AG10803 (cell line): ENCODE measurements at places on chromosomes 1 and 21.

GRCh38 chr1:32896451-32896850 lies 4.7 kb downstream of the TMEM54 start:
- DNase-seq: no peak

- peak; percentile 24 for DNase-seq
Observed at GRCh38 chr1:246153796-246154212, 353.3 kb downstream of the SMYD3 start.

GRCh38 chr1:101435831-101436511 lies 199.2 kb downstream of the S1PR1 start:
- no peak for DNase-seq

DNA sequence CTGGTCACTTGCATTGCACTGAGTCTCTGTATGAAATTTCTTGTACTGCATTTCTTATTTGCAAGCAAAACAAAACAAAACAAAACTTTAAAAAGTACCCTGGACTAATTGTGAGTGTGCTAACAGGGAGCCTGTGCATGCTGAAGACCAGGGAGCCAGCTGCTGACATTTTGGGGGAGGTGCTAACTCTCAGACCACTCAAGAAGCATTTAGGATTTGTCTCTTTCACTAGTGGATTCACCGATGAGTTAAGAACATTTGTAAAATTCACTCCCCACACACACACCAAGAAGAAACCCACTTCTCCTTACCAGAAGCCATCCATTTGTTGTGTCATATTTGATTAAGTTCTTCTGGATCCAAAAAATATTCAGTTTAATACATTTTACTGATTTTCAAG lies 95.7 kb upstream of the C1orf105 start:
- DNase-seq: no peak

DNA sequence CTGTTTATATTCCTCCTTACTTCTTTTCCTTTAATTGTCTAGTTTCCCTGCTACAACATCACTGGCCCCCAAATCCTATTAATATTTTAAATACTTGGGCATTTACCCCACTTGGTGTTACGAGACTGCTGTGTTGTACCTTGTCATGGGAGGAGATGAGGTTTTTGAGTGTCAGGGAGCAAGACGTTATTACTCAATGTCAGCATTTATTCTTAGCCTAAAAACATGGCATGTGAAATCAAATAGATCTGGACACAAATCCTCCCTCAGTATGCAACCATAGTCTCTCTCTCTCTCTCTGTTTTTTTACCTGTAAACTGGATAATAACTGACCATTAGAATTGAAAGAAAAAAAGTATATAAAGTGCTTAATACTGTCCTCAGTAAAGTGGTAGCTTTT lies 4.6 kb downstream of the LRRC8B start:
- DNase-seq: no peak

GRCh38 chr1:219083631-219084030 lies 90.0 kb upstream of the LYPLAL1 start:
- no peak for DNase-seq

- DNase-seq: no peak
Observed at GRCh38 chr1:100075773-100076172, 57.0 kb downstream of the SASS6 start.

- no peak for DNase-seq
Observed at GRCh38 chr21:46605767-46606426, 1.0 kb upstream of the S100B start.

DNA sequence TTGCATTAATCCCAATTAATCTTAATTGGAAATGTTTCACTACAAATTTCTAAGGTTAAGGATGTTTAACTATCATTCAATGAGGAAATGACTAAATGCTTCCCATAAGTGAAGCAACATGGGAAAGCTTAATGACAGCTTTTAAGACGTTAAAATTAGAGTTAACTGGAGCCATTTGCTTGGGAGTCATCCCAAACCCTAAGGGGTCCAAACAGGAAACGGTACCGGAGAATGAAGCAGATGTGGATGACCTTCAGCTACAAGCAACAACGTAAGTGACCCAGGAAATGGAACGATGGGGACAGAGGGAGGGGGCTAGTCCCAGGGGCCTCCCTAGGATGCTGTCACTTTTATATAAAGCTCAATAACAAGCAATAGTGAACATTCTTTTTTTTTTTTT lies 62.2 kb downstream of the CAPZB start:
- DNase-seq: peak; percentile 67

- peak; percentile 23 for DNase-seq
Observed at GRCh38 chr1:88684482-88685258, 597 bp downstream of the PKN2 start.

GRCh38 chr1:33685256-33685655 lies 178.6 kb upstream of the HMGB4 start:
- DNase-seq: no peak

- peak; percentile 50 for DNase-seq
Observed at GRCh38 chr1:5921129-5921528, 71.1 kb downstream of the NPHP4 start.

DNA sequence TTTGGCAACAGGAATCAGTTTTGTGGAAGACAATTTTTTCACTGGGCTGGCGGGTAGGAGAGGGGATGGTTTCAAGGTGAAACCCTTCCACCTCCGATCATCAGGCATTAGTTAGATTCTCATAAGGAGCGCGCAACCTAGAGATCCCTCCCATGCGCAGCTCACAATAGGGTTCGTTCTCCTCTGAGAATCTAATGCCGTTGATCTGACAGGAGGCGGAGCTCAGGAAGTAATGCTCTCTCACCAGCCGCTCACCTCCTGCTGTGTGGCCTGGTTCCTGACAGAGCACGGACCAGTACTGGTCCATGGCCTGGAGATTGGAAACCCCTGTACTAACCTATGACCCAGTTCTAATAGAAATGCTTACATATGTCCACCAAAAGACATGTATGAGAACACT lies 96.6 kb upstream of the KIAA1614 start:
- no peak for DNase-seq

- no peak for DNase-seq
Observed at GRCh38 chr1:16218014-16218673, 5.7 kb upstream of the ARHGEF19 start.

DNA sequence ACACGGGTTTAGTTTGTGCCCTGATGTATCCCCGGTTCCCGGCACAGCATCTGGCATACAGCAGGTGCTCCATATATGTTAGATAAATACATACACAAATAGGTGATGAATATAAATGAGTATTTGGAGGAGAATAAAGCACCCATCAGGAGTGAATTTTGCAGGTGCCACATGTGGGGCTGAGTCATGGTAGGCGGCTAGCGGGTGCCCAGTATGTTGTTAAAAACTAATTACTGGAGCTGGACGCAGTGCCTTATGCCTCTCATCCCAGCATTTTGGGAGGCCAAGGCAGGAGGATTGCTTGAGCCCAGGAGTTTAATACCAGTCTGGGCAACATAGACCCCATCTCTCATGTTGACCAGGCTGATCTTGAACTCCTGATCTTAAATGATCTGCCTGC lies 16.7 kb upstream of the WASF2 start:
- no peak for DNase-seq

DNA sequence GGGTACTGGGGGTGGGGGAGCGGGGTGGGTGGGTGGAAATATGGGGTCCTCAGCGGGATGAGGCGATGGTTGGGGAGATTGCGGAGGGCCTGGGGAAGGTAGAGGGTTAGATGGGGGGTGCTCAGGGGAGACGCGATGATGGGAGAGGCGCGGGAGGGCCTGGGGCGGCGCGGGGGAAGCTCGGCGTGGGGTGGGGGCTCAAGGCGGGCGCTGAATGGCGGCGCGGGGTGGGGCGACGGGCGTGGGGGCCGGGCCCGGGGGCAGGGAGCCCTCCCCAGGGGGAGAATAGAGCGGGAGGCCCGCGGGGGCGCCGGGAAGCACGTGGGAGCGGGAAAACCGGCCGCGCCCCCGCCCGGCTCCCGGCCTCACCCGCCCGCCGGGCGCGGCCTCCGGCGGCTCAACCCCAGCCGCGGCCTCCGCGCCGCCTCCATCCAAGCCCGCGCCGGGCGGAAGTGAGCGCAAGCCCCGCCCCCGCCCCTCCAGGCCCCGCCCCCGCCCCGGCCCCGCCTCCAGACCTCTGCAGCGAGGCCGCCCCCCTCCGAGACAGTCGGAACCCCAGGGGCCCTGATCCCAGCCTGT lies at the start of gene FAAP20:
TSS of gene FAAP20 (minus strand) at position 454 of the 579 bp plus-strand sequence. CDS start at position 431, 23 bp downstream.
- peak; percentile 54 for DNase-seq

DNA sequence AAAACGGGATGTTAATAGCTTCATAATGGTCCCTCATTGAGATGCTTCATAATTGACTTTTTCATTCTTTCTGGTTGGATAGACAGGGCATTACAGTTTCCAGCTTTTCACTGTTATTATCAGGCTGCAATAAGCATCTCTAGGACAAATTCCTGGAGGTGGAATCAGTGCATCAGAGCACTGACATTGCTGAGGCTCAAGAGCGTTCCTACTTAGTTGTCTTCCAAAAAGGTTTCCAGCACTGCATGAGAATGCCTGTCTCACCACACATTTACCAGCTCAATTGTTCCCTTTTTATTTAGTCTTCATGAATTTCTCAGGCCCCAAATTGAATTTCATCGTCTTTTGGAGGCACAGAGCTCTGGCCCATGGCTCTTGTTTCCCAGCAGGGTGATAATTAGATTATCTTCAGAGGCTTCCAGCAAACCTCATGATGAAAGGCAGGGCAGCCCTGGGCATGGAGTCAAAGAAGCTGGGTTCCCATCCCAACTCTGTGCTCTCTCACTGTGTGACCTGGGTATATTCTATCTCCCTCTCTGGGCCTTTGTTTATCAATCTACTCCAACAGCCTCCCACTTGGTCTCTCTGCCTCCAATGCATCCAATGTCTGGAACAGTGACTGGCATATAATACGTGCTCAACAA lies 451.4 kb downstream of the PTPRU start:
- DNase-seq: peak; percentile 71

DNA sequence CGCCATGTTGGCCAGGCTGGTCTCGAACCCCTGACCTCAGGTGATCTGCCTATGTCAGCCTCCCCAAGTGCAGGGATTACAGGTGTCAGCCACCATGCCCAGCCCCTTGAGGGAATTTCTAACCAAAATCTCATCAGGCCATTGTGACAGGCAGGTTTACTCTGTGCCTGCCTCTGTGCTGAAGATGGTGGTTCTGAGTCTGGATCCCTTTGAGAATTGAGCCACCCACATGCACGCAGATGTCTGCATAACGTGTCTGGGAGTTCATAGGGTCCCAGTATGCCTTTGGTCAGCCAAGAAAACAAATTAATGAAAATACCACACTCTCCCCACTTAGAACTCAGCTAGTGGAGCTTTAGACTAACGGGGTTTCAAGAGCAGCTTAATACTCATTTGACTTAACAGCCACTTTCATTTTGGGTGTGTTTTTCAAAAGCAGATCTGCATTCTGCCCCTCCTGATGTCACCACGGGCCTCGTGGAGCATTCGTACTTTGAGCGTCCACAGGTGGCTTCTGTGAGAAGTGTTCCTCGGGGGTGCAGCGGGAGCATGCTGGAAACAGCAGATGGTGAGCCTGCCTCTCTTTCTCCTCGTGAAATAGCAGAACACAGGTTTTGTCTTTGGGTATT lies 45.3 kb downstream of the DIP2A start:
- DNase-seq: no peak

- DNase-seq: no peak
Observed at GRCh38 chr1:71949681-71950080, 332.7 kb downstream of the NEGR1 start.

- DNase-seq: no peak
Observed at GRCh38 chr1:8061673-8062386, 35.7 kb upstream of the ERRFI1 start.

GRCh38 chr1:235077571-235078479 lies 50.8 kb downstream of the TOMM20 start:
- DNase-seq: peak; percentile 52

DNA sequence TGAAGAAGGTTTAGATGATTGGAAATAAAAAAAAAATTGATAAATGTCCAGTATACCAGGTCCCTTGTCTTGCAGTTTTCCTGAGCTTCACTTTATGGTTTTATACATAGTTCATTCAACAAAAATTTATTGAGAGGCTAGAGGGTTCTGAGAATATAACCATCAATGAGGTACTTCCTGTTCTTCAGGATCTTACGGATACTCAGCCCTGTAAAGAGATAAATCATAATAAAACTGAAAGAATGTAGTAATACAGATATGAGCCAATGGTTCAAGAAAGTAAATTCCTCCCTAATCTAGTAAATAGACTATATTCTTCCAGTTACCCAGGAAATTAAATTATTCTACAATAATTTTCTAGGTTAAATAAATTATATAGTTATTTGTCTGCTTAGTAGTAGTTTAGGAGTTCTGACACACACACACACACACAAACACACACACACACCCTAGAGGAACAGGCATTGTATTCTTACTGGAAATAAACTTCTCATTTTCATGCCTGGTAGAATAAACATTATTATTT lies 70.4 kb upstream of the HMCN1 start:
- DNase-seq: no peak

GRCh38 chr1:203173566-203173965 lies 2.1 kb downstream of the MYBPH start:
- no peak for DNase-seq

GRCh38 chr1:181936768-181937581 lies 124.5 kb downstream of the ZNF648 start:
- DNase-seq: no peak

DNA sequence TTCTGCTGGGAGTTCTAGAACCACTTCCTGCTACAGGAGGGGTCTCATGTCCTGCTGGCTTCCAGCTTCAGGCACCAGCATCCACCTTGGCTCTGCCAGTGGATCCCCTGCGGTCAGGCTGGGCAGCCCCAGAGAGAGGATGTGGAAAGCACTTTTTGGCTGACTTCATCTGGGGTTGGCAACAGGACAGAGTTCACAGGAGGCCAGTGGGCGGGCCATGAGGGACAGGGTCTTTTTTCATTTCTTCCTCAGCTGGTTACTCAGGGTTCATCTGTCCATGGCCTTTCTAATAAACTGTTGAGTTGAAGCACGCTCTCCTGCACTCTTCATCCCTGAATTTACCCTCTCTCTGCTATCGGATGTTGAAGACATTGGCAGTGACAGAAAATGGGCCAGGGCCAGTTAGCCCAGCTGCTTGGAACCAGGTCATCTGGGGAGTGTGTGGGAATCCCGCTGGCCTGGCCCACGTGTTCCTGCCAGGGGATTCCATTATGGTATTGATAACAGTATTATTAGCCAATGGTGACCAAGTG lies 45.2 kb downstream of the RPS6KA1 start:
- DNase-seq: peak; percentile 46

DNA sequence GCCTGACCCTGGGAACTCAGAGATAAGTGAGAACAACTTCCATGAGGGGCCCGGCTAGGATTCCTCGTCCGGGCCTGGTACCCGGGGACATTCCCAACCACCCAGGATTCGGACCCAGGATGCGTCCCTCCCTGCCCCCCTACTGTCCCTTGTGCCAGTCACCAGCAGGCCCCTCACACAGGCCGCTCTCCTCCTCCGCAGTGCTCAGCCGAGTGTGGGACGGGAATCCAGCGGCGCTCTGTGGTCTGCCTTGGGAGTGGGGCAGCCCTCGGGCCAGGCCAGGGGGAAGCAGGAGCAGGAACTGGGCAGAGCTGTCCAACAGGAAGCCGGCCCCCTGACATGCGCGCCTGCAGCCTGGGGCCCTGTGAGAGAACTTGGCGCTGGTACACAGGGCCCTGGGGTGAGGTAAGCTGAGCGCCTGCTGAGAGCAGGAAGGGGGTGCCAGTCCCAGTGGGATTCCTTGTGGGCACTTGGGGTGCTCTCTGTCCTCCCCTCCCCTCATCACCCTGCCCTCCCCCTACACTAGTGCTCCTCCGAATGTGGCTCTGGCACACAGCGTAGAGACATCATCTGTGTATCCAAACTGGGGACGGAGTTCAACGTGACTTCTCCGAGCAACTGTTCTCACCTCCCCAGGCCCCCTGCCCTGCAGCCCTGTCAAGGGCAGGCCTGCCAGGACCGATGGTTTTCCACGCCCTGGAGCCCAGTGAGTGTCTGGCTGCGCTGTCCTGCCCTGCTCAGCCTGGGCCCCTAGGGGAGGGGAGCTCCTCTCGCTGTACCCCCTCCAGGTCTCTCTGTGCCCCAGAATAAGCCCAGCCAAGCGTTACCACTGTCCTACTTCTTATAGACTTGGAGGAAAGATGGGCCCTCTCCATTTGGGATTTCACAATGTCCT lies 9.8 kb downstream of the ADAMTSL4 start:
- no peak for DNase-seq
